ENCODE measurements at places on chromosomes 1 and 21. TPM values are rescaled to one million over a fixed set of nuclear protein-coding genes. Genes with fewer than 3 reads are reported as not detected.

The SH3D21 gene
- not detected for polyA plus RNA-seq

The GJA4 gene
- polyA plus RNA-seq: not detected

- DNase-seq: no peak
- no peaks in the 10 kb centered on the region for H3K27me3 ChIP-seq
- H3K4me1 ChIP-seq: no peaks in the 10 kb centered on the region
- H3K27ac ChIP-seq: no peak overlapping the region
- H3K4me3 ChIP-seq: no peak overlapping the region
- no peaks in the 10 kb centered on the region for H3K36me3 ChIP-seq
Measured at GRCh38 chr1:210072129-210072528, 134.1 kb downstream of the SYT14 start.

DNA sequence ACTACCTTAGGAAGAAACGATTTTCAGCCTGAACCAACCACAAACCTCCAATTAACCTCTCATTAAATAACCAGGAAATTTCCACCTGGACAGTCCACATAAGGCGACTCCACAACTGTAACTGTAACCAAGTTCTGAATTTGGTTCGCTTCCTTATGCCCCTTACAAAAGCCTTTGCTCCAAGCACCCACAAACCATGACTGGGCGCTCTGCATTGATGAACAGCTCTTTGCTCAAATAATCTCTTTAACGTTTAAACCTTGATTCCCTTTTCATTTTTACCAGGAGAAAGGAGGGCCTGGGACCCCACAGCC, 38.2 kb upstream of the ZNF124 start:
- H3K36me3 ChIP-seq: peaks cover 29% of the 10 kb centered on the region
- peak overlapping the region; percentile 95 for H3K4me3 ChIP-seq
- no peak for DNase-seq
- peak overlapping the region; percentile 93 for H3K27ac ChIP-seq
- H3K4me1 ChIP-seq: peaks cover 22% of the 10 kb centered on the region

GRCh38 chr1:63152572-63152971, 169.8 kb upstream of the FOXD3 start:
- no peak for DNase-seq
- no peaks in the 10 kb centered on the region for H3K36me3 ChIP-seq
- H3K4me1 ChIP-seq: no peaks in the 10 kb centered on the region
- H3K27me3 ChIP-seq: no peaks in the 10 kb centered on the region
- no peak overlapping the region for H3K27ac ChIP-seq

DNA sequence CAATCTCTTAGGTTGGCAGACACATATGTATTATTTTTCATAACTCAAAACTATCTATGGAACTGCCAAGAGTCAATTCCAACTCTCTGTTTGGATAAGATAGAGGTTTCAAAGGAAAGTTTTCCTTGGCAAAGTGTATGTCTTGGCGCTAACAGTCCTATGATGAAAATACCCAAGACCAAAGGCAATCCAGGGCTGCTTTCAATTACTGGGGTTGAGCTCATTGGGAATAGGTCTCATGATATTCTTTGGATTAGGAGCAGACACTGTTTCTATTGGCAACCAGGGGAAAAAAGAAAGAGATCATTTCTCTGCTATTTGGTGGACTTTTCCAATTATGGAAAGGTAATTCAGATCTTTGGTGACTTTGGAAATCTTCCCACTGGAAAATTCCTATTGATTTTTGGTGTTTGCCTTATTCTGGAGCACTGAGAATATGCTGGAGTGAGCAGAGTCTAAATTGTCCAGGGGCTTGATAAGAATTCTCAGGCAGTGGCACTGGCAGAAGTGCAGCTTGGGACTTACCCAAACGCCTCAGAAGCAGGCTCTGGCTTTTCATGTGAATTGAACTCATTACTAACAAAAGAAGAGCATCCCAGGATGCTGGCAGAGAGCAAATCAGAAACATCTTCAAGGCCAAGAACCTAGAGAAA, 20.4 kb upstream of the PLXNA2 start:
- no peak overlapping the region for H3K27ac ChIP-seq
- H3K4me3 ChIP-seq: no peak overlapping the region
- no peaks in the 10 kb centered on the region for H3K36me3 ChIP-seq
- peaks cover 7% of the 10 kb centered on the region for H3K27me3 ChIP-seq
- H3K4me1 ChIP-seq: no peaks in the 10 kb centered on the region

DNA sequence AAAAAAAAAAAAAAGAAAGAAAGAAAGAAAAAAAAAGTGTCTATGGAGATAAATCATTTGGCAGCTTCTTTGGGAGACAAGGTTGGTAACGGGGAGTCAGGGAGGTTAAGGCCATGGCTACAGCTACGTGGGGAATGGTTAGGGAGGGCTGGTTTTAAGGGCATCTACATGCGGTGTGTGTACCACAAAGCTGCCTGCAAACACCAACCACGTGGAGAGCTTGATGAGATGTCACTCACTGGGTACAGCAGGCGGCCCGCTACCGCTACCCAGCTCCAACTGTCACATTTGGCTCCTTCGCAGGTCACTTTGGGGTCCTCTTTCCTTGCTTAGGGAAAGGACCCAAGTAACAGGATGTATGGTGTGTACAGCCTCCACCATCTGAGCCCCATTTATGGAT, 4.2 kb downstream of the NPPB start:
- H3K4me1 ChIP-seq: peaks cover 12% of the 10 kb centered on the region
- no peaks in the 10 kb centered on the region for H3K36me3 ChIP-seq
- DNase-seq: no peak
- no peak overlapping the region for H3K4me3 ChIP-seq
- peaks cover 25% of the 10 kb centered on the region for H3K27me3 ChIP-seq

- no peak overlapping the region for H3K27ac ChIP-seq
- no peak overlapping the region for H3K4me3 ChIP-seq
- no peaks in the 10 kb centered on the region for H3K27me3 ChIP-seq
- no peak for DNase-seq
- no peaks in the 10 kb centered on the region for H3K4me1 ChIP-seq
Measured at GRCh38 chr1:36542962-36543515, 60.3 kb upstream of the CSF3R start.

DNA sequence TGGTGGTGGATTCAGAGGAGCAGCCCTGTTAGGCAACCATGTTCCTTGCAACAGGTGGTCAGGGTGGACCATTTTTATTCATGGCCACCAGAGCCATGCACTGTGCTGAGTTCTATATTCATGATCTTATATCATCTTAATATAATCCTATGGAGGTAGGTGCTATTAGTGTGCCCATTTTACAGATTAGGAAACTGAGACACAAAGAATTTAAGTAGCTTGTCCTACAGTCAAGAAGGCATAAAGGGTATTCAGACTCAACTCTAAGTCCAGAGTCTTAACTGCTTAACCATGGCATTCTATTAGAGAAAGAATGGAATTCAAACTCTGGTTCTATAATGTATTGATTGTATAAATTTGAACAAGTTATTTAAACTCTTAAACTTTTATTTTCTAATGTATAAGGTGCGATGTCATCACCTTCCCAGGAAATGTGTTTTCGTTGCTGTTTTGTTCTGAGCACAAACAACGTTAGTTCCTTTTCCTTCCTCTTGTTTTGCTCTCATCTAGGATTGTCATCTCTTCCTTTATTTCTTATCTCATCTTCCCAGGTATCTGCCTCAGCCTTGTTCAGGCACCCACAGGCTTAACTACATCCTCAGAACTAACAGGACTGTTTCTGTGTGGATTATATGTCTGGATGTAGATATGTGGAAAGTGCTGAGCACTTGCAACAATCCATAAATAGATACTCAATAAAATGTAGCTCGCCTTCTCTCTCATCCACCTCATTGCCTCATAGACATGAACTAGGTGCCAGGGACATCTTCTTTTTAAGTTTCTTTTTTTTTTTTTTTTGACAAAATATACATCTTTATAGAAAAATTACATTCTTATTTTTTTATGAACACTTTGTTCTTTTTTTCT, 207.1 kb downstream of the NFIA start:
- no peaks in the 10 kb centered on the region for H3K27me3 ChIP-seq
- no peak overlapping the region for H3K27ac ChIP-seq
- no peaks in the 10 kb centered on the region for H3K4me1 ChIP-seq
- no peak overlapping the region for H3K4me3 ChIP-seq
- H3K36me3 ChIP-seq: no peaks in the 10 kb centered on the region

GRCh38 chr1:85019994-85020393, 23.1 kb upstream of the MCOLN2 start:
- no peak overlapping the region for H3K27ac ChIP-seq
- H3K4me3 ChIP-seq: no peak overlapping the region
- H3K36me3 ChIP-seq: no peaks in the 10 kb centered on the region
- H3K27me3 ChIP-seq: no peaks in the 10 kb centered on the region

- peak; percentile 84 for DNase-seq
- peaks cover 59% of the 10 kb centered on the region for H3K4me1 ChIP-seq
- peak overlapping the region; percentile 68 for H3K27ac ChIP-seq
- no peaks in the 10 kb centered on the region for H3K27me3 ChIP-seq
Measured at GRCh38 chr1:239858057-239858456, 233.6 kb upstream of the FMN2 start.

GRCh38 chr1:182337736-182338571, 53.6 kb downstream of the GLUL start:
- H3K4me3 ChIP-seq: no peak overlapping the region
- no peaks in the 10 kb centered on the region for H3K27me3 ChIP-seq
- DNase-seq: no peak

- peaks cover 38% of the 10 kb centered on the region for H3K4me1 ChIP-seq
- H3K4me3 ChIP-seq: no peak overlapping the region
- no peak for DNase-seq
- no peaks in the 10 kb centered on the region for H3K27me3 ChIP-seq
Measured at GRCh38 chr1:226403201-226404034, 4.5 kb downstream of the PARP1 start.

- H3K27me3 ChIP-seq: no peaks in the 10 kb centered on the region
- H3K4me1 ChIP-seq: peaks cover 41% of the 10 kb centered on the region
- H3K36me3 ChIP-seq: peaks cover 56% of the 10 kb centered on the region
Measured at GRCh38 chr1:37484325-37485051, 10.1 kb downstream of the ZC3H12A start.

- no peaks in the 10 kb centered on the region for H3K27me3 ChIP-seq
- H3K27ac ChIP-seq: no peak overlapping the region
- DNase-seq: no peak
- peaks cover 19% of the 10 kb centered on the region for H3K36me3 ChIP-seq
- peaks cover 5% of the 10 kb centered on the region for H3K4me1 ChIP-seq
Measured at GRCh38 chr1:10516925-10517676, 42.4 kb downstream of the PEX14 start.

DNA sequence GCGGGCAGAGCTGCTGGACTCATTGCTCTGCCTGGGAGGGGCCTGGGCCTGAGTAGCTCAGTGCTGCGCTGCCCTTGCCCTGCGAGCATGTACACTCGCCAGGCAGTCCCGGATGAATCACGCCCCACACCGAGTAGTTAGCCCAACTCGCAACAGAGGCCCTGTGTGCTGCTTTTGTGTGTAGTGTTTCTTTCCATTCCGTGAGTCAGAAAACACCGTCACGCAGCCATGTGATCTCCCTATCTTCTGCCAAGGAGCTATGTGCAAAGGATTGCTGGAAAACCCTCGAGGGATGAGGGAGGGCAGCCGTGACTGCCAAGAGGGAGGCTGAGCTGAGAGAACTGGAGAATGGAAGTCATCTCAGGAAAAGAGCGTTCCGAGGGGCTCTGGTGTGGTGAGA, 37.3 kb downstream of the NENF start:
- no peak overlapping the region for H3K4me3 ChIP-seq
- H3K27ac ChIP-seq: no peak overlapping the region
- no peaks in the 10 kb centered on the region for H3K36me3 ChIP-seq
- DNase-seq: no peak
- H3K4me1 ChIP-seq: no peaks in the 10 kb centered on the region
- H3K27me3 ChIP-seq: no peaks in the 10 kb centered on the region

Data from CD14-positive monocyte (primary cell).